ENCODE measurements at places on chromosomes 1 and 21. TPM values are rescaled to one million over a fixed set of nuclear protein-coding genes. Genes with fewer than 3 reads are reported as not detected.
A peak's percentile ranks its signal among the peaks of the same experiment; 100 is the strongest.

Gene RABGGTB
- total RNA-seq: 47.8 TPM

Gene APCS
- total RNA-seq: not detected

Gene AP4B1
- 15.3 TPM for total RNA-seq

DNA sequence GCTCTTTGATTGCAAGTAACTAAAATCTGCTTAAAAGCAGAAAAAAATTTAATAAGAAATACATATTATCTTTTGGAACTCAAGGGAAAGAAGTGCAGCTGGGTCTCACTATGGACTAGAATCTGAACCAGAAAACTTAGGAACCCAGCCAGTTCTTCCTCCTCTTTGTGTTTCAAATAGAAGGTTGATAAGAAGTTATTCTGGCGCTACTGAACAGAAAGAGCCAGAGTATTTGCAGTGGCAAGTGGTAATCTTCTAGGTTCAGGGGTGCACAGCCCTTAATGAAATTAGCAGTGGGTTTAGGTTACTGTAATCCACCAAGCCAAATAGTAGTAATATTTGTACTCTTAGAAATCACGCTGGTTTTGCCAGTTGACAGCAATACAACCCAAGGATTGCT, 28.5 kb downstream of the BTBD8 start:
- DNase-seq: no peak

DNA sequence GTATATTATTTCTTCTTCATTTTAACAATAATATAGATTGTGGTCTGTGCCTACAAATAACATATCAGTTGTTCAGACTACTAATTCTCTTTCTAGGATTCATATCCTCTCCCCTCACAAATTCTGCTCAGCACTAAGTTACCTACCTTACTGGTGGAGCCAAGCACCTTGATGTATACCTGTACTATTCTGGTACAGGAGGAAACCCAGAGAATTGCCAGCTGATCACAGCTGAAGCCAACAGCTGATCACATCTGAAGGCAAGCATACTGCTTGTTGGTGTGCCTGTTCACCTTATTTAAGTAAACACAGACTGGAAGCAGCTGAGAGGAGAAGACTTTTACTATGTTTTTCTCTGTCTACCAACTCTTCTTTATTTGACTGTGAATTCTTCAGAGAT, 101.8 kb downstream of the PBX1 start:
- DNase-seq: no peak

DNA sequence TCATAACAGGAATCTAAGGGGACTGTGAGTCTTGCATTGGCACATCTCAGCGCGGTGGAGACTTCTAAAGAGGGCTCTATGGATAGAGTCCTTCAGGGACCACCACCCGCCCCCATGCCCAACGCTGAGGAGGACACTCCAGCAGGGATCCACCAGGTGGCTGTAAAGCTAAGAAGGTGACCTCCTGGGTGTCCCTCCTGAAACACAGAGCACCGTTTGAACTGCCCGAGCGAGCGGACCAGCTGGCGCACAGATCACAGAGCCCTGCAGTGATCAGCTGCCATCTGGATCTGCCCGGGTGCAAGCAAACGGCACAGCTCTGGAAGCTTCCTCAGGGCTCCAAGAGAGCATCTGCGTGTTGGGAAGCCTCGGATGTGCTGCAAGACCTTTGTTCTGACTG, 51.3 kb upstream of the LYST start:
- DNase-seq: no peak

- no peak for DNase-seq
Measured at GRCh38 chr1:170660871-170661645, 2.9 kb upstream of the PRRX1 start.

DNA sequence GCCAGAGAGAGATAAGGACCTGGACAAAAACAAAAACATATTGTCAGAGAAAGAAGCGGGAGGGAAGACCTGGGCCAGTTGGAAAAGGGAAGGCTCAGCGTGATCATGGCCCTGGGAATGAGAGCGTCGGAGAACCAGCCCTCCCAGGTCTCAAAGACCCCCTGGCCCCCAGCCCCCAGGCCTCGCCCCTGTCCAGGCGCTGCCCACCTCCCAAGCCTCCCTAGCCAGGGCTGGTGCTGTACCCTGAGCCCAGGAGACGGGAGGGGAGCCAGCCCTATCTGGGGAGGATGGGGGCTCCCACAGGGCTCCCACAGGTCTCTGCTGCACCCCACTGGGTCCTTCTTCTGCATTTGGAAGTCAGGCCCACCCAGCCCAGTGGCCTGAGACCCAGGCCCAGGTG, 15.1 kb downstream of the CHD5 start:
- no peak for DNase-seq

Gene DYNLT5
- 0.77 TPM for total RNA-seq

Gene WNT2B
- 0.51 TPM for total RNA-seq

DNA sequence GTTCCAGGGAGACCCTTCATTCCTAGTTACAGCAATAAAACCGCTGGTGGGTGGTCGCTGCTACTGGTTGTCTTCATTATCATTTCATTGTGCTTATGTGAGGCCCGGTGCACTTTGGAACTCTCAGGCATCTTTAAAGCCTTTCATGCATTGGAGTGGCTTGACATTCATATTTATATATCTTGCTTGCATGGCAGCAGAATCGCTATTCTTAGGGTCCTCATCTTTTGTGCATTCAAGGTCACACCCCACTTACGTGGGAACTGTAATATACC, 110.1 kb downstream of the ZBTB18 start:
- no peak for DNase-seq

DNA sequence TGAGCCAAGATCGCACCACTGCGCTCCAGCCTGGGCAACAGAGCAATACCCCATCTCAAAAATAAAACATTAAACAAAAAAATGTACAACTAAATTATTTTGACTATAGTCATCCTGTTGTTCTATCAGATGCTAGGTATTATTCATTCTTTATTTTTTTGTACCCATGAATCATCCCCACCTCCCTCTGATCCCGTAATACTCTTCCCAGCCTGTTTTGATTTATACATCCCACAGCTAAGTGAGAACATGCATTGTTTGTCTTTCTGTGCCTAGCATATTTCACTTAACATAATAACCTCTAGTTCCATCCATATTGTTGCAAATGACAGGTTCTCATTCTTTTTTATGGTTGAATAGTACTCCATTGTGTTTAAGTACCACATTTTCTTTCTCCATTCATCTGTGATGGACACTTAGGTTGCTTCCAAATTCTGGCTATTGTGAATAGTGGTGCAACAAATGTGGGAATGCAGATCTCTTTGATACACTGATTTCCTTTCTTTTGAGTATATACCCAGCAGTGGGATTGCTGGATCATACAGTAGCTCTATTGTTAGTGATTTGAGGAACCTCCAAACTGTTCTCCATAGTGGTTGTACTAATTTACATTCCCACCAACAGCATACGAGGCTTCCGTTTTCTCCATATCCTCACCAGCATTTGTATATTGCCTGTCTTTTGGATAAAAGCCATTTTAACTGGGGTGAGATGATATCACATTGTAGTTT, 84.4 kb downstream of the MACF1 start:
- peak; percentile 40 for DNase-seq

DNA sequence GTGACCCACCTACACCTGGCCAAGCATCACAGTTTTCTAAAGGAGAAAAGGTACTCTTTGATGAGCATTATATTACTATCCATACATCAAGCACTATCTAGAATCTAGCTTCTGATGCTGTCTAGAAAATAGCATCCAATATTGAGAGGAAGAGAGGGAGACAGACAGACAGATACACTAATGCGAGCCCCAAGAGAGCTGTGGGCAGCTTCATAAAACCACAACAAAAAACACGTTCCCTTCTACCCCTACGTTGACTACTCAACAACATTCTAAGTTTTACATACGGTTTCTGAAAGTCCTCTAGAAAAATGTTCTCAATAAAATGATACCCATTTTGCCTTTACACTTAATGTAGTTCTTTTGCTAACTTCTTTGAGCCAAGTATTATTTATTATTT, 221.8 kb downstream of the SLC45A1 start:
- DNase-seq: no peak

DNA sequence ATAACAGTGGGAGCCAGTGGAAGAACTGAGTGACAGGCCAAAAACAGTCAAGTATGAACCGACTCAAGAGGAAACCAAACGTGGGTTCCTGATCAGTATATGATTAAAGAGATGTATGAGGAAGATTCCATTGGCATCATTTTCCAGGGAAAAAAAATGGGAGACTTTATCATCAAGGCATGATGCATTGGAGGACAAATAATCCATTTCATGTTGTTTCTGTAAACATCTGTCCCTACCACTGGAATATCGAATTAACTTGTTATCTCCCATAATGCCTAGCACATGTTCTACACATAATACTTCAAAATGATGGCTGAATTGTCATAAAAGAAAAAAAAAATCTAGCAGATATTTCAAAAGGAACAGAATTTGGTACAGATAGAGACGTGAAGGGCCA, 13.3 kb downstream of the FOXJ3 start:
- DNase-seq: no peak

Gene XPR1
- 29.3 TPM for total RNA-seq

Gene CACHD1
- 2.8 TPM for total RNA-seq

DNA sequence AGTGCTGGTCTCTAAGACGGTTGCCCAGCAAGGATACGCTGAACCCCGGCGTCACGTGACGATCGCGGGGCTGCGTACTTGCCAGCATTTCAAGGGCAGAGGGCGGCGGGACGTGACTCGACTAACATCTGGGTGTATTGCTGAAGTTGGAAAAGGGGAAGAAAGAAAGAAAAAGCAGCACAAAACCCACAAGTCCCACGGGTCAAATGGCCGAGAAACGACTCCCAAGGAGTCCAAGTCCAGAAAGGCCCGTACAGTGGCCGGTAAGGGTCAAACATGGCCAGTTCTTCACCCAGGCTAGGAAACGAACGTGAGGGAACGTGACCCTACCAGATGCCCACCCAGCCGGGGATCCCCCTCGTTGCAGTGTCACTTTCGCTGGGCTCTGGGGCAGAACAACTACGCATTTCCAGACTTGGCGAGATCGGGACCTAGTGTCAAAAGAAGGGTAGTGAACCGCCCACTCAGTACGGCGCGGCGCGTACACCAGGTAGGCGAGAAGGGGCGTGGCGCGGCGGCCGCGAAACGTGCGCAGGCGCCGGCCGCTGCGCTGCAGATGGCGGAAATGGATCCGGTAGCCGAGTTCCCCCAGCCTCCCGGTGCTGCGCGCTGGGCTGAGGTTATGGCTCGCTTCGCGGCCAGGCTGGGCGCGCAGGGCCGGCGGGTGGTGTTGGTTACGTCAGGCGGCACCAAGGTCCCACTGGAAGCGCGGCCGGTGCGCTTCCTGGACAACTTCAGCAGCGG, at the start of the genes PPCS and ZMYND12:
PPCS (plus strand) TSS at position 534 of the 744 bp plus-strand sequence; CDS start at position 557, 23 bp downstream.
ZMYND12 (minus strand) TSS at position 13 of the 744 bp plus-strand sequence. CDS start 25 bp downstream, outside the sequence.
- peak; percentile 87 for DNase-seq

Gene PSMG1
- 76.5 TPM for total RNA-seq

DNA sequence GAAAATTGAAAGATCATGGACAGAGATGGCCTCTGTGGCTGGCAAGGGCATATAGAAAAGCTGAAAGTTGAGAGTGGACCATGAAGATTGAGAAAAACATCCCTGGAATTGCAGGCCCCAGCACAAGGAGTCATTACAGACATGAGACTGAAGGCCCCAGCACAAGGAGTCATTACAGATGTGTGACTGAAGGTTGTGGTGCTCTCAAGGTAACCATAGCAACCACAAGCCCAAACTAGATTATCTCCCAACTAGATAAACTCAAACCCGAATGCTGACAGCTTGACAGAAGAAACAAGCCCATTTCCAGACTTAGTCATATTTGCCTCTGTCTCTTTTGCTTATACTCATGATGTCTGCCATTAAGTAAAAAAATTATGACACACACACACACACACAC, 1252.1 kb upstream of the ADGRL4 start:
- DNase-seq: no peak

Gene S100A2
- total RNA-seq: 0.76 TPM

- DNase-seq: no peak
Measured at GRCh38 chr21:29018540-29018939, 609 bp downstream of the RWDD2B start.

GRCh38 chr1:215830226-215830810, 263.2 kb downstream of the KCTD3 start:
- DNase-seq: no peak

- DNase-seq: no peak
Measured at GRCh38 chr1:224819861-224820260, 109.6 kb upstream of the DNAH14 start.

Gene RPL11
- 1,266 TPM for total RNA-seq

Gene VSIG8
- not detected for total RNA-seq

DNA sequence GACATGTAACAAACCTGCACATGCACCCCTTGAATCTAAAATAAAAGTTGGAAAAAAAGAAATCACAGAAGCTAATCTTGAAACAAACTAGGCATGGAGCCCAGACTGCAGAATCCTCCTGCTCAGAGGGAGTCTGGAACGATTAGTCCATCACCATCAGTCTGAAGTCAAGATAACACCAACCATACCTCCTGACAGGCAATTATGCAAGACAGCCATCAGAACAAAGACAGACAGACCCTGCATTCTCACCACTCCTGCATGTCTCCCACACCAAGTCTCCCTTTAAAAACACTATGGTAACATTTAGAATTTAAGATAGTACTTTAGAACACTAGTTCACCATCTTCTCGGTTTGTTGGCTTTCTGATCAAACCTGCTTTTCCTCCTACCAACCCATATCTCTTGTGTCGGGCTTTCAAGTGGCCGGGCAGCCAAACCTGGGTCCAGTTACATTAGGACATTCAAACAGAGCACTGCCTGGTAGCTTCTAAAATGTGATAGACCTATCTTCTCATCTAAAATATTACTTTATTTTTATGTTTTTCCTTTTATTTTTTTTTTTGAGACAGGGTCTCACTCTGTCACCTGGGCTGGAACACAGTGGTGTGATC, 10.1 kb downstream of the YARS1 start:
- no peak for DNase-seq

DNA sequence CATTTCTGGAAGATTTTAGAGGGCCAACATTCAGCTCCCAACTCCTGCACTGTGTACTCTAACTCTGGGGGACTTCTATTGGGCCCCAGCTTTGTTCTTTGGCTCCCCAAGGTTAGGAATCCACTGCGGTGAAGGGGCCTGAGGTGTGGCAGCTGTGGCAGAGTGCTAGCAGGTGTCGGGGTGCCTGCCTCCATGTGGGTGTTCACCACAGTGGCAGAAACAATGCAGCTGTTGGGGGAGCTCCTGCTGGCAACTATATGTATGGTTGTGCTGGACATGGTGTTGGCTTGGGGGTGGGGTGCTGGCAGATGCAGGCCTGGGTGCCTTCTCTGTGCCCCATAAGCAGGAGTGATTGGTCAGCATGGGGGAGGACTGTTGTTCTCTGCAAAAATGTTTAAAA, 95.5 kb downstream of the ST6GALNAC3 start:
- DNase-seq: no peak

Gene APOBEC4
- not detected for total RNA-seq

GRCh38 chr1:71861022-71861421, 421.3 kb downstream of the NEGR1 start:
- no peak for DNase-seq

- no peak for DNase-seq
Measured at GRCh38 chr1:88075813-88076212, 608.3 kb upstream of the PKN2 start.

DNA sequence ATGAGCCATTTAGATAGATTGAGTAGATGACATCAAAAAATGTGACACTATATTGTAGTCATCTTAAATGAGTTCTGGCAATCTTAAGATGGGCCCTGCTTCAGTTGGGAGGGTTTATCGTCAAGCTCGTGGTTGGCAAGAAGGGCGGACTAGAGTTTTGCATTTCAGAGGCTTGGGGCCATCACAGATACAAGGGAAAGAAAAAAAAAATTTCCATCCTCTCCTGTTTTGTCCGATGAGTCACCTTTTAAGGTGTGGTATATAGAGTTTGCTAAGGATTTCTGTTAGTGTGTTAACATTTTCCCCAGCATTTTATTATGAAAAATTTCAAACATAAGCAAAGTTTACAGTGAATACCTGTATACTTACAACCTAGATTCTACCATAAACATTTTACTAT, 31.8 kb upstream of the KCNQ4 start:
- no peak for DNase-seq

Gene WNT9A
- total RNA-seq: 0.76 TPM

Gene PKNOX1
- 9.6 TPM for total RNA-seq

Data from dermis microvascular lymphatic vessel endothelial cell (primary cell).